ENCODE measurements at places on chromosomes 13 and 19.
A peak's percentile ranks its signal among the peaks of the same experiment; 100 is the strongest.

DNA sequence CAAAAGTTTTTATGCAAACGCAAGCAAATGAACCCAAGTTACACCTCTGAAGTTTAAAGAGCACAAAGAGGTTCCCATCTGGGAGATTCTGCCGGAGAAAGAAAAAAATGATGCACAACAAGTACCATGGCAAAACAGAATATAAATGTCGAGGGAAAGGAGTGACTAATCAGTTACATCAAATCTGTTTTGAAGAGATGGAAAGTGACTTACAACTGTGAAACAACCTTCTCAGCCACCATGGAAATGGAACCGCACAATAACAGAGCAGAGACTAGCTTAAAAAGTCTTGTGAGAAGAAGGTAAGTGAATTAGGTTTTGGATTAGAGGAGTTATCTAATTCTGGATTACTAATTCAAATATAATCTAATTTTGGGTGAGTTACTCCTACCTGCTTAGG lies 2.4 kb downstream of the HSPH1 start:
- DNase-seq: no peak

- no peak for DNase-seq
Measured at GRCh38 chr19:56097306-56097705, 23.8 kb downstream of the ZNF787 start.

- DNase-seq: no peak
Measured at GRCh38 chr13:111011899-111012298, 97.0 kb upstream of the ANKRD10 start.

DNA sequence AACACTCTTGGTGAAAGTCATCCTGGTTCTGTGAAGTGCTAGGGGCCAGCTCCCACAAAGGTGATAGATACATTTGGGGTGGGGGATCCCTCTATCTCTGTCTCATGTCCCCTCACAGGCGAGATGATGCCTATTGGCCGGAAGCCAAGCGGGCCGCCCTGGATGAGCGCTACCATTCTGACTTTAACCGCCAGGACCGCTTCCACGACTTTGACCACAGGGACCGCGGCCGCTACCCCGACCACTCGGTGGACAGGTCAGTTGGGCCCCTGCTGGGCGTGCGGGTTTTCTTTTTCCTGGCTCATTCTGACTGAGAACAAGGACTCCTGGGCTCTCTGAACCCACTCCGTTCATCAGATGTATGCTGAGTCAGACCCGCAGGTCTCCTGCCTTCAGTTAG lies 16.4 kb downstream of the MICOS13 start:
- no peak for DNase-seq

GRCh38 chr13:102814025-102814607 lies 15.2 kb downstream of the BIVM start:
- no peak for DNase-seq

GRCh38 chr19:49497047-49497788 lies 984 bp downstream of the RPS11 start:
- no peak for DNase-seq

DNA sequence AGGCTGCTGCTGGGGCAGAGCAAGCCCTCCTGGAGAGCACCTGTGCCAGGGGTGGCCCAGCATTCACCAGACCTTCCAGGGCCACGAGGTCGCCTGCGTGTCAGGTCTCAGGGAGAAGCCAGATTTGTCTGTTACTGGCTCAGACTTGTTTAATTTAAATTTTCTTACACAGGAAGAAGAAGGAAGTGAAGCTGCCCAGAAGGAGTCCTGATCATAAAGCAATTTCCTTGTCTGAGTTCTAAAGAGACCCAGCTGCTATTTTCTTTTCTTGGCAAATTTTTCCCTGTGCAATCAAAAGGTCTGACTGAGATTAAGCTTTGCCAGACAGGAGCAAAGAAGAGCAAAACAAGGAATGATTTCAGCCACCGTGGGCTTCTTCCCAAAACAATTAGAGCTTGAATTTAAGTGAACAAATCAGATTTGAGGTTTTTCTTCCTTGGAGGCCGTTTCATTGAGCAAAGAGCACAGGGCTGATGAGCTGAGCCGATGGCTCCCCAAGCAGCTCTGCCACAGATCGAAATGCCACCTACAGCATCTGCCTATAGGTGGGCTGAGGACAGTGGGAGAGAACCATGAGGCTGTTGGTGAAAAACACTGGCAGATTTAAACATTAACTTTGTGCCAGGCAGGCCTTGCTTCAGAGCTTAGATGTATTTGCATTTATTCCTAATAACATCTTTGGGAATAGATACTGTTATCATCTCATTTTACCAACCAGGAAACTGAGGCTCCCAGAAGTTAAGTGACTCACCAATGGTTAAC lies 40.1 kb downstream of the HSPH1 start:
- no peak for DNase-seq

- no peak for DNase-seq
Measured at GRCh38 chr19:17968362-17968761, 1.5 kb downstream of the KCNN1 start.

GRCh38 chr19:40831502-40832430 lies 18.5 kb downstream of the CYP2A6 start:
- no peak for DNase-seq

GRCh38 chr13:19726611-19727010 lies 56.1 kb downstream of the PSPC1 start:
- peak; percentile 5 for DNase-seq

DNA sequence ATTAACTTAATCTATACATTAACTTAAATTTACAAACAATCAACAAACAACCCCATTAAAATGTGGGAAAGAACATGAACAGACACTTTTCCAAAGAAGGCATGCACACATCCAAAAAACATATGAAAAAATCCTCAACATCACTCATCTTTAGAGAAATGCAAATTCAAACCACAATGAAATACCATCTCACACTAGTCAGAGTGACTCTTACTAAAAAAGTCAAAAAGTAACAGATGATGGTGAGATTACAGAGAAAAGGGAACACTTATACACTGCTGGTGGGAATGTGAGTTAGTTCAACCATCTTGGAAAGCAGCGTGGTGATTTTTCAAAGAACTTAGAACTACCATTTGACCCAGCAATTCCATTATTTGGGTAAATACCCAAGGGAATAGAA lies 759.2 kb upstream of the SLITRK1 start:
- DNase-seq: no peak

- no peak for DNase-seq
Measured at GRCh38 chr13:111505175-111505777, 184.8 kb downstream of the TEX29 start.

GRCh38 chr13:43221611-43222010 lies 198.2 kb downstream of the DNAJC15 start:
- no peak for DNase-seq

GRCh38 chr13:20446900-20447299 lies 78.8 kb downstream of the CRYL1 start:
- no peak for DNase-seq

- DNase-seq: peak; percentile 57
Measured at GRCh38 chr13:91158017-91158395, 189.5 kb upstream of the MIR17HG start.

GRCh38 chr19:17394891-17395415 lies 957 bp upstream of the CCDC194 start:
- DNase-seq: peak; percentile 71

DNA sequence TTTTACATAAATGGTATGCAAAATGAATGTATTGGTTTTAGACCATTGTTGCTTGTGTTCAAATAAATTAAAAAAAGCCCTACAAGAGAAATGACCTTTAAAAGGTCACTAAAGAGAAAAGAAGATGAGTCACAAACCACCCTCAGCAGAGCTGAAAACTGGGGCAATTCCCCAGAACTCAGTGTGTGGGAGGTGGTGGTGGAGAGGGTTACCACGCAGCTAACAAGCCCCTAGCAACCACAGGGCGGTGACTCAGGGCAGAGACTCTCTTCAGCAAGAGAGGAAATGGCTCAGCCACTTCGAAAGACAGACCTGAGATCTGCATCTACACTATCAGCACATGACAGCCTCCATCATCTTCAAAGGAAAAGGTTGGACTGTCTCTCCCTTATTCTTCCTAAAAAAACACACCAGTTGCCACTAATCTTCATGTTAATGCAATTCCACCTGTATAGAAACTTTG lies 29.4 kb upstream of the NDFIP2 start:
- DNase-seq: no peak

DNA sequence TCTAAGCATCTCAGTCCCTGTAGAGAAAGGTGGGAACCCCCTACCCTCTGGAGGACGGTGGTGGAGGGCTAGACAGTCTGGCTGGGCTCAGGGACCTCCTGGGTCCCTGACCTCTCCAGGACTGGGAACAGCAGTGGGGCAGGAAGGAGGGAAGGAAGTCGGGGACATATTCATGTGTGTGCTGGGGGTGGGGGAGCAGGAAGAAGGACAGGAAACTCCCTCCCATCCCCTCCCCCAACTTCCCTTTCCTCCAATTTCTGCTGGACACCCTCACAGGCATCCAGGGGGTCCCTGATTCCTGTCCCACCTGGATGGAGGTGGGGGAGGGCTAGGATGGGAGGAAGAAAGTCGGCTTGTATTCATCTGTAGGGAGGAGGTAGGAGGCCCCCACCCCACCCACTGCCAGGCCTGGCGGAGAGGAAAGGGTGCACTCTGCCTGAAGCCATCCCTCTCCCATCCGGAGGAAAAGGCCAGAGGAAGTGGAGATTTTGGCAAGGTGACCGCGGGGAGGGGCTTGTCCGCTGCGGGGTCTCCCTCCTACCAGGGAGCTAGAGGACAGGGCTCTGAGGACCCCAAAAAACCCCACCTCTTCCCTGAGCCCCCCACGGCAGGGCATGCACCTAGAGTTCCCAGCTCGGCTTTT lies 2.3 kb downstream of the NOVA2 start:
- DNase-seq: no peak

DNA sequence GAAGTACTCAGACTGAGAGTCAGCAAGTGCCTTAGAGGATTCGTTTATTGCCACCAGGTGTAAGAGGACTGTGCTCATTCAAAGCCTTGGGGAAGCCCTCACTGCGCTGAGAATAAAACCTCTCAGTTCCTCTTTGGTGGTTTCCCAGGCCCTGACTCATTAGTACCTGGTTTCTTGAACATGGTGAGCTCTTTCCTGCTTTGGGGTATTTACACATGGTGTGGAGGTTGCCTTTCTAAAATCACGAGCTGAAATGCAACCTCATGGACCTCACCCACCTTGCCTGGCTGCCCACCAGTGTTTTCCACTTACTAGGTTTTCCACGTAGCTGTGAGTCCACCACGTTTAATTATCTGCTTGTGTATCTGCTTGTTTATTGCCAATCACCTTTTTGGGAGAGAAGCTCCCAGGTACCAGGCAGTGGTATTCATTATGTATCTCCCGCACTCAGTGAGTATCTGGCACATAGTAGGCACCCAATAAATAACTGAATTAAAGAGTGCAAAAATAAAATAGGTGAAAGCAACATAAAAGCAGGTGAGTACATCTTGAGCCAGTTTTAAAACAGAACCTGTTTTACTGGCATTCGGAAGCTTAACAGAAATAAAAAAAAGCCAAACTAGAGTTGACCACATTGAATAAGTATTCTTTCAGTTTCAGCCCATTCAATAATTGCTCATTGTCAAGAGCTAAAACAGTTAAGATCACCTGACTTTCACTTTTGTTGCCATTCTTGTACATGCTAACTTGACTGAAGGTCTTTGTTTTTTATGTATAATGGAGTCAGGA lies 533.0 kb downstream of the MYO16 start:
- DNase-seq: no peak

GRCh38 chr13:88339271-88339741 lies 668.1 kb downstream of the SLITRK5 start:
- peak; percentile 3 for DNase-seq

DNA sequence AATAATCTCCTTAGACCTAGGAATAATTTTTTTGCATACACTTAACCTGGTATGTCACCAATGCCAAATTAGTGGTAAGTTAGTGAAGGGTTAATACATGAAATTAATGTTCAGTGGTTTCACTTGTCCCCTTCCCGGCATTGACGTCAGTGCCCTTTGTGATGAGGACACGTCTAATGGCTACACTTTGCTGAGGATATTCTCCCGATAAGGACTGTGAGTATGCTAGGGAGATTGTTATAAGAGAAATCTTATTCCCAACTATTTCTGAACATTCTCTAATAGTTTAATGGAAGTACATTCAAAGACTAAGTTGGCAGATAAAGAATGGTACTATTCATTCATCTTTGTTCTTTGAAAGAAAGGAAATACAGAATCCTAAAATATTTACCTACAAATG lies 102.4 kb downstream of the TNFRSF19 start:
- no peak for DNase-seq

- DNase-seq: no peak
Measured at GRCh38 chr13:78147905-78148304, 229.3 kb upstream of the EDNRB start.

- peak; percentile 38 for DNase-seq
Measured at GRCh38 chr13:61777899-61778298, 362.2 kb upstream of the PCDH20 start.

- DNase-seq: no peak
Measured at GRCh38 chr13:35920816-35921215, 210.4 kb downstream of the DCLK1 start.

DNA sequence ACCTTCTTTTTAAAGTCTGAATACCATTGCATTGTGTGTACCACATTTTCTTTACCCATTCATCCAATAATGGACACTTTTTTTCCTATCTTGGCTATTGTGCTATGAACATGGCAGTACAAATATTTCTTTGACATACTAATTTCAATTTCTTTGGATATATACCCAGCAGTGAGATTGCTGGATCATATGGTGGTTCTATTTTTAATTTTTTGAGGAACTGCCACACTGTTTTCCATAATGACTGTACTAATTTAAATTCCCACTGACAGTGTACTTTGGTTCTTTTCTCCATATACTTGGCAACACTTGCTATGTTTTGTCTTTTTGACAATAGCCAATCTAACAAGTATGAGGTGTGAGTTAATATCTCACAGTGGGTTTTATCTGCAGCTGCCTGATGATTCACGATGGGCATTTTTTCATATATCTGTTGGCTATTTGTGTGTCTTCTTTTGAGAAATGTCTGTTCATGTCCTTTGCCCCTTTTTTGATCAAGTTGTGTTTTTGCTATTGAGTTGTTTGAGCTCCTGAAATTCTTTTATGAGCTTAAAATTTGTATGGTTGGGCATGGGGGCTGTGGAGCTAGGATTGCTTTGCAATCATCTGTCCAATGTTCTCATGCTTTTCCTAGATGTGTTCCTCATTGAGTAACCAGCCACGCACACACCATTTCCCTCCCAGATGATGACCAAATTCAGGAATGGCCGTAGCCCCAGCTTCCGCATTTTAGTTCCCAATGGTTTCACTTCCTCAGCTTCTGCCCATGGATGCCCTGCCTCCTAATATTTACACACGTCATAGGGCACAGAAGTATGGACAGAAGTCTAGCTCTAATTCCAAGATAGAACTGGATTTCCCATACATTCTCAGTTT lies 380.0 kb upstream of the SGCG start:
- DNase-seq: peak; percentile 22

GRCh38 chr13:32859707-32860292 lies 156.4 kb upstream of the KL start:
- no peak for DNase-seq

DNA sequence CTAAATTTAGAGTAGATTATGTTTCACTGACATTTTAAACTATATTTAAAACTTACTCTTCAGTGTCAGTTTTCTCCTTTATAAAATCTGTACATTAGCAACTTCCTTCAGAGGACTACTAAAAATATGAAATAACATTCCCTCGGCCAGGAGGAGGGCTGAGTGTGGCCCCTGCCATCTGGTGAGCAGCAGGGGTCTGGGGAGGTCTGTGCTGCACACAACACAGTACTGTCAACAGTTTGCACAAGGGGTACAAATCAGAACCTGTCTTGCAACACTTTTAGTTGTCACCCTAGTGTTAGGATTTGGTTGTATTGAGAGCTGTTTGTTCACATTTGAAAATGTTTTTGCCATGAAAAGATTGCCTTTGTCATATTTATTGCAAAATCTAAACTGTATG lies 48.9 kb downstream of the TPP2 start:
- DNase-seq: no peak

Measured in muscle of back (tissue), 13 donors.